ENCODE measurements at places on chromosomes 3 and 15.

GRCh38 chr15:90004252-90004651 lies 3.1 kb downstream of the ZNF710 start:
- no peak for DNase-seq

DNA sequence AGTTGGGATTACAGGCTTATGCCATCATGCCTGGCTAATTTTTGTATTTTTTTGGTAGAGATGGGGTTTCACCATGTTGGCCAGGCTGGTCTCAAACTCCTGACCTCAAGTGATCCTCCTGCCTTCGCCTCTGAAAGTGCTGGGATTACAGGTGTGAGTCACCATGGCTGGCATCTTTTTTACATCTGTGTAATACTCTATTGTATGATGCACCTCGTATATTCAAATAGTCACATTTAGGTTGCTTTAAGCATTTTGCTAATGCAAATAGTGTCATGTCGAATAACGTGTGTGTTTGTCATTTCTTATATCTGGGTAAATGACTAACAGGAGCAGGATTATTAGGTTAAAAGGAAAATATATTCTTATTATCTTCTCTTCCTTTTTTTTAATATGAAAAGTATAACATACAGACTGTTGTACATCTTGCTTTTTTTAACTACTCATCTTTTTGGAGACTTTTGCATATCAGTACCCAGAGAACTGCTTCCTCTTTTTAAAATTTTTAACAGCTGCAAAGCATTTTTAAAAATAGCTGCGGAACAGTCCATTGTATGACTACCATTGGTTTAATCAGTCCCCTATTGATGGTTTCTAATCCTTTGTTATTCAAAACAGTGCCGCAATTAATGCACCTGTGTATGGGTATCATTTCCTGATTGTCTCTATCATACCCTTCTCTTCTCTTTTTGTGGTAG lies 13.4 kb downstream of the SCAMP5 start:
- DNase-seq, result no peak

DNA sequence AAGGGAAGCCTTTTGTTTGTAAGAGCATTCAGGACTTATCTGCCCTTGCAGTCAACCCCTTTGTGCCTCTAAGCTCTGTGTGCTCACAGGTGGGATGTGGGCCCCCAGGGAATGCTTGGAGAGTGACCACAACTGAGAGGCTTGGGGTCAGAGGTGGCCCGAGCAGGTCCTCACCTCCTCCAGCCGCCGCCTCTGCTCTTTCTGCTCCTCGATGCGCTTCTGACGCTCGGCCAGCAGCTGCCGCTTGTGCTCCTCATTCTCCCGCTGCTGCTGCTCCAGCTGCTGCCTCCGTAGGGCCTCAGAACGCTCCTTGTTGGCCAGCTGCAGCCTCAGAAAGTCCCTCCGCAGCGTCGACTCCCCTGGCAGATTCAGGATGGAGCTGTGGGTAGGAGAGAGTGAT lies 130.8 kb upstream of the SLC2A2 start:
- DNase-seq, result no peak

DNA sequence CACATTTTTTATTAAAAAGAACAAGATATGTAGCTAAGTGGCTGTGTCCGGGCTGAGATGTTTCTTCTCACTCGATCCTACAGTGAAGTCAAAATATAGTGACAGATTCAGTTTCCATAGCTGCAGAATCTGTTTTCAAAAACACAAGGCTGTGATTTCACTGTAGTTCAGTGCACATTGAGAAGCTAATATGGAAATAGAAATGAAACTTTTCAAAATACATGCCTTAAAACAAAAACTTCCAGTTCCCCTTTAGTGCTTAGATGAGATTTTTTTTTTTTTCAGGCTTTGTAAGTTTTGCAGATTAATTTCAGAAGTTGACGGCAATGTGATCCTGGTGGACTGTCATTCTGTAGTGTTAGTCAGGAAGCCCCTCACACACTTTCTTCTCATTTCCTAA lies 23.8 kb upstream of the TRAK1 start:
- no peak for DNase-seq

DNA sequence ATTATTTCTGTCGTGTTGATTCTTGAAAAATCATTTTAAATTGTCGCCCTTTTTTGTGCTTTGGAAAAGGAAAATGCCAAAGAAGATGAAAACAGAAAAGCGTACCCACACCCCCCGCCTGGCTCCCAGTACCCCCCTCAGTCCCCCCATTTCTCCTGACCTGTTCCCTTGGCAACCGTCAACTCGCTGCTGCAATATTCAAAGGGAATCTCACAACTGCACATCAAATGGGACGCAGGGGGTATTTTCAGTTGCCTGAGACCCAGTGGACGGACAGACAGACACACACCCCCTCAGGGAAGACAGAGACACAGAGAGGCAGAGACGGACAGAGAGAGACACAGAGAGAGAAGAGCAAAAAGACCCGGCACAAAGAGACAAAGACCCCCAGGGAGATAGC lies 83.5 kb upstream of the PRR20G start:
- DNase-seq, result no peak

- DNase-seq, result no peak
These were observed 32.2 kb upstream of the FAH start for GRCh38 chr15:80120636-80121035.

GRCh38 chr3:120693439-120694171 lies 11.6 kb upstream of the HGD start:
- DNase-seq, result no peak

- no peak for DNase-seq
These were observed 52.0 kb downstream of the FBXO22 start for GRCh38 chr15:75955720-75956119.

DNA sequence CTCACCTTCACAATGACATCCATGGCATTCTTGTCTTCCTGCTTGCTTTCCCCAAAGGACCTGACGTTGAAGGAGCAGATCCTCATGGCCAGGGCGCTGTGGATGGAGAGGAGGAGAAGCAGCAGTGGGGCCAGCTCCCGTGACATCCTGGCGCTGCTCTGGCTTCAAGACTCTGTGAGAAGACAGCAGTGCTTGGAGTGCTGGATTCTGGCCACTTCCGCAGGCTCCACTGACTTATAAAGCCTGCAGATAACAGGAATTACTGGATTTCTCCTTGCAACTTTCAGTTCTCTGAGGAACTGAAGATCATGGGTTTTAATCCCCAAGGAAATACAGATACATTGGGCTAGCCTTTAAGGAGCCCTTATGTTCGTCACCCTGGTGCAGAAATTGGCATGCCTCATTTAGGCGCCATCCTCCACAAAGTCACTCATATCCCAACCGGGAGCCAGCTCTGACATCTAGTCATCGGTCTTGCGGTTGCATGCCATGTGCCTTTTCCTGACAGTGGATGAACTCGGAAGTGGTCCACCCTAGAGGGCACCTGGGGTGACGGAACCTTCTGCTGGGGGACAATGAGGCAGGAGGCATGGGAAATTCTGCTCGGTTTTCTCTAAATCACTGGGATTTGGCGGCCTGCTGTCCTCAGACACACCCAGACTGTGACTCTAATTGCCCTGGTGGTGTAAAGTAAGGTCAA lies at the start of gene DNASE1L3:
Gene DNASE1L3, minus strand, starts transcription at position 212 of the 700 bp plus-strand sequence. Its CDS starts 66 bp downstream, at position 146.
- DNase-seq, result no peak

- no peak for DNase-seq
These were observed 6.2 kb downstream of the P2RY1 start for GRCh38 chr3:152841131-152841530.

DNA sequence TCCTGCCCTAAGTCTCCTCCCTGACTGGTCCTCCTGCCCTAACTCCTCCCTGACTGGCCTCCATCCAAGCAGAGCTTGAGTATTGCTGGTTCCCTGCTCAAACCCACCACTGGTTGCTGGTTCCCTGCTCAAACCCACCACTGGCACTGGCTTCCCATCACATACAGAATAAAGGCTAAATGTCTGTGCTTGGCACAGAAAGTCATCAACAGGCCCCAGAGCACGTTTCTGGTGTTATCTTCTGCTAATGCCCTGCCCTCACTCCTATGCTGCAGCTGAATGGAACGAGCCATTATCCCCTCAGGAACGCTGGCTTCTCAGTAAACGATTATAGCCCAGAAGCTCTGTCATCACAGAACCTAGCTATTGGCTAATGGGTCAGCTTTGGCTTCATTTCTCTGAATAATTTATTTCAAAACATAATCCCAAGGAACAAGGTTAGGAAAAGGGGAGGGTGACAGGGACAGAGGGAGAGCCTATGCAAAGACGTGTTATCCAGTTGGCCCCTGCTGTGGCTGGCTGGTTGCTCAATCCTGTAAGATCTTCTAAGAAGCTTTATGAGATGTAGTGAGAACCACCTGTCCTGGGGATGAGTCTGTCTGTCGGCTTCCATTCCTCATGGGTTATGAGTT lies 6.3 kb upstream of the MUC20 start:
- no peak for DNase-seq

GRCh38 chr15:82093774-82094211 lies 48.0 kb upstream of the MEX3B start:
- no peak for DNase-seq

DNA sequence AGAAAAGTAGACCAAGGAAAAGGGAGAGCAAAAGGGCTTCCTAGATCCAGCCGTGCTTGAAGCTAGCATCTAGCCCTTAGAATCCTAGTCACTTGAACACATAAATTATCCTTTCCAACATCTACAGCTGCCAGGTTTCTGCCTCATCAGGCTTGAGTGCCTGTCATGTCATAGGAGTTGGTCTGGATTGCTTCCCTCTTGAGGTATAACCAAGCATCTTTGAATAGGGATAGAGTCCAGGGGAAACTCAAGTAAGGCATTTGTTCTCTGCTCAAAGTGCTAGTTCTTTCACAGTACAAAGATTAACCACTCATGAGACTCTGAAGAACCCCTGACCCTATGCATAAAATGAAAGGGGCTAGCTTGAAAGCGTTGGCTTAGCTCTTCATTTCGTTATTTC lies 72.3 kb downstream of the SLCO3A1 start:
- DNase-seq, result no peak

- DNase-seq, result no peak
These were observed 93.2 kb downstream of the PLCH1 start for GRCh38 chr3:155651489-155652218.

DNA sequence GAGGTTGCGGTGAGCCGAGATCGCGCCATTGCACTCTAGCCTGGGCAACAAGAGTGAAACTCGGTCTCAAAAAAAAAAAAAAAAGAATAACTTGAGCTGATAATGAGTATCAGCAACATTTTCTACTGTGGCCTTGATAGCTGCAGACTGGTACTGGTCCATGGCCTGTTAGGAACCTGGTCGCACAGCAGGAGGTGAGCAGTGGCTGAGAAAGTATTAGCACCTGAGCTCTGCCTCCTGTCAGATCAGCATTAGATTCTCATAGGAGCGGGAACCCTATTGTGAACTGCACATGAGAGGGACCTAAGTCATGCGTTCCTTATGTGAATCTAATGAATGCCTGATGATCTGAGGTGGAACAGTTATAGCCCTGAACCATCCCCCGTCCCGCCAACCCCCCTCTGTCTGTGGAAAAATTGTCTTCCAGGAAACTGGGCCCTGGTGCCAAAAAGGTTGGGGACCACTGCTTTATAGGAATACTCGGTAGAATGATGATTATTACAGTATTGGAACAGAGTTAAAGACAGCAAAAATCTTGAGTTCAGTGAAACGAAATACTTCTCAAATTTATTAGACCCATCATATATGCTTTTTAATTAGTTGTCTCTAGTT lies 126.0 kb downstream of the ZNF609 start:
- no peak for DNase-seq

- DNase-seq, result no peak
These were observed 322.9 kb downstream of the RORA start for GRCh38 chr15:60906146-60906674.

- DNase-seq, result no peak
These were observed 36.1 kb upstream of the CNTN6 start for GRCh38 chr3:1056744-1057143.

DNA sequence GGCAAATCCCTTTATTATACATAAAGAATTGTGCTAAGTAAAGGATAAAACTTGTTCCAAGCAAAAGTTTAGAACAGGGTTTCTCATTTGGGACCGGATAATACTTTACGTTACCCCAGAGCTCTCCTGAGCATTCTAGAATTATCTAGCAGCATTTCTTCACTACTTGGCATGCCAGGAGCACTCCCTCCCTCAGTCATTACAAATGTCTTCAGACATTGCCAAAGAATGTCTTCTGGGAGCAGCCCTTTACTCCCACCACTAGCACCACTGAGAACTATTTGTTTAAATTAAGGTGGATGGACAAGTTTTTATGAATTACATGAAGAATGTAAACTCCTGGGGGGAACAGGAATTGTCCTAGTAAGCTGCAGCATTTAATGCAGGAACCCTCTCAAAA lies 516.4 kb downstream of the GBE1 start:
- no peak for DNase-seq

DNA sequence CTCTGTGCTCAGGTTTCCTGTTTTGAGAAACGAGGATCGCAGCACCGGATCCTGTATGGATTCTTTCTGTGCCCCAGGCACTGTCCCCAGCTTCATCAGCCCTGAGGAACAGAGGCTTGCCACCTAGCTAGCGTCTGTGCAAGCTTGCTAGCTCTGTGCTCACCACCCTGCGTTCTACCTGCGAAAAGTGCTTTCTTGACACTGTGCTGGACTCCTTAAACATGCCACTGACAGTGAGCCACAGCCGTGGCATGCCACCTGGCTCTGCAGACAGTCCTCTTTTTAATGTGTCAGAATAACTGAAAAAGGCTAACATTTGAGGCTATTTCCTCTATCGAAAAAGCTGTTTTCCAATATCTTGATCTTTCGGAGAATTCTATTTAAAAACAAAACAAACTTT lies 1.4 kb downstream of the PGPEP1L start:
- no peak for DNase-seq

GRCh38 chr3:30426293-30426993 lies 180.0 kb upstream of the TGFBR2 start:
- DNase-seq, result no peak
